ENCODE measurements at places on chromosomes 1 and 21.
A peak's percentile ranks its signal among the peaks of the same experiment; 100 is the strongest.

- DNase-seq: no peak
These were observed 28.3 kb downstream of the DEGS1 start for GRCh38 chr1:224211206-224211962.

DNA sequence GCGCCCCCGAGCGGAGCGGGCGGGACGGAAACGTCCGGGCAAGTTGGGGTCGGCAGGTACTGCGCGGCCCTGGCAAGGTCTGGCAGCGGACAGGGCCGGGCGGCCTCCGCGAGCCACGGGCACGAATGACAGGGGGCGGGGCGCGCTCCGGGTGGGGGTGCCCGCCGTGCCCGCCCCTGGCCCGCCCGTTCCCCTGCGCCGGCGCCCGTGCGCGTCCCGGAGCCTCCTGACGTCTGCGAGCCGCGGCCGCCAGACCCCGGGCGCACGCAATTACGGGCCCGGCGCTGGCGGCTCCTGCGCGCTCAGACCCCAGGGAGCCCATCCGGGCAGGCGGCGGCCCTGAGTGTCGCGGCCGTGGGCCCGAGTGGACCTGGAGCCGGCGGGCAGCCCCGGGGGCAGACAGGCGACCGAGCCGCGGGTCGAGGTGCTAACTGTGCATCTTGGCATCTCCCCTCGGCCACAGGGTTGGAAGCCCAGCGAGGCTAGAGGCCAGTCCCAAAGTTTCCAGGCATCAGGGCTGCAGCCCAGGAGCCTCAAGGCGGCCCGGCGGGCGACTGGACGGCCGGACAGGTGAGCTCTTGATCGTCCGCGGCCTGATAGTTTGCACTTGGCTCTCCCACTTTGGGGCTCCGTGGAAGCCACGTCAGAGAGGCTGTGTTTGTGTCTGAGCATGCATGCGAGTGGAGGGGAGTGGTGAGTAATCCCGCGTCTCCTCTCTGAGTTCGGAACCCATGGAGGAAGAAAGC is 918 bp downstream of the MIB2 start:
- DNase-seq: no peak

DNA sequence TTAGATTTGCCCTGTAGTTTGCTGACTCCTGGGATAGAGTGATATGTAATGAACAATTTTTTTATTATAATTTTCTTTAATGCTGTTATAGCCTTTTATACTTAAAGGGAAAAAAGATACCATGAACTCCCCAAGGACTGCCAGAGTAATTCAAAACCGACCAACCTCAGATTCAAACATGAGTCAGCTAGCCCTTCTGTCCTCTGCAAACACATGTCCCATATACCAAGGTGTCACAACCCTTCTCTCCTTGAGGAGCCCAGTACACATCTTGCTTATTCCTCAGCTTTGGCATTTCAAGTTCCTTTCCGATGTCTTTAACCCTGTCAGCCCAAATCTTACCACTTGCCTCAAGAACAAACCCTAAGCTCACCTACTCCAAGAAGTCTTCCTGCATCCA is 184.9 kb downstream of the KCNH1 start:
- no peak for DNase-seq

DNA sequence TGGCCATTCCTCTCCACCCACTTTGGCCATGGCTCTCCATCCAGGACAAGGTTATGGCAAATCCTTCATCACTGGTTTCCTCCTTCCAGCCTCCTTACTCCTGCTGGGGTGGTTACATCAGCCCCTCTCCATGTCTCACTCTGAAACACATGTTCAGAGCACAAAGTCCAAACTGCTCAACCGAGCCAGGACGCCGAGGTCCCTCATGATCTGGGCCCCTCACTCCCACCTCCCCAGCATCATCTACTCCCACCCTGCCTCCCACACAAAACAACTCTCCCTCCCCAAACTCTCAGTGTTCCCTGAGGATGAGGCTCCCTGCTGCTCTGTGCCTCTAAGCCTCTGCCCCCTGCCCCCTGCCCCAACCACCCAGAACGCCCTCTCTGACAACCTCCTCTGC is 33.3 kb upstream of the ZBTB40 start:
- DNase-seq: no peak

GRCh38 chr1:16167331-16168143 is 11.7 kb upstream of the EPHA2 start:
- peak; percentile 49 for DNase-seq

- no peak for DNase-seq
These were observed 208.6 kb downstream of the LHX8 start for GRCh38 chr1:75342786-75343185.

- no peak for DNase-seq
These were observed 29.7 kb downstream of the AJAP1 start for GRCh38 chr1:4684136-4684535.

- no peak for DNase-seq
These were observed 7.6 kb downstream of the TXNIP start for GRCh38 chr1:145988773-145989172.

DNA sequence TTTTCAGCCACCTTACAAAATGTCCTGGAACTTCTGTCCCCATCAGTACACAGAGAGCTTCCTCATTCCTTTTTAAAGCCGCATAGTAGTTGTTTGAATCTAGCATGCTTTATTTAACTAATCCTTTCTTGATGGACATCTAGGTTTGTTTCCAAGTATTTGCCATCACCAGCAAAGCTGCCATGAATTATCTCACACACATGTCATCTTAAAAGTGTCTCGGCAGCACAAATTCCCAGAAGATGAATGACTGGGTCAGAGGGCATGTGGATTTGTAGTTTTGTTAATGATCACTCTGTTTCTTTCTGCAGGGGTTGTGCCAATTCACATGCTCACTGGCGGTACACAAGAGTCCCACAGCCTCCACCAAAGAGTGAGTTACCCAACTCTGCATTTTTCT is 68.3 kb downstream of the CLIC6 start:
- no peak for DNase-seq

DNA sequence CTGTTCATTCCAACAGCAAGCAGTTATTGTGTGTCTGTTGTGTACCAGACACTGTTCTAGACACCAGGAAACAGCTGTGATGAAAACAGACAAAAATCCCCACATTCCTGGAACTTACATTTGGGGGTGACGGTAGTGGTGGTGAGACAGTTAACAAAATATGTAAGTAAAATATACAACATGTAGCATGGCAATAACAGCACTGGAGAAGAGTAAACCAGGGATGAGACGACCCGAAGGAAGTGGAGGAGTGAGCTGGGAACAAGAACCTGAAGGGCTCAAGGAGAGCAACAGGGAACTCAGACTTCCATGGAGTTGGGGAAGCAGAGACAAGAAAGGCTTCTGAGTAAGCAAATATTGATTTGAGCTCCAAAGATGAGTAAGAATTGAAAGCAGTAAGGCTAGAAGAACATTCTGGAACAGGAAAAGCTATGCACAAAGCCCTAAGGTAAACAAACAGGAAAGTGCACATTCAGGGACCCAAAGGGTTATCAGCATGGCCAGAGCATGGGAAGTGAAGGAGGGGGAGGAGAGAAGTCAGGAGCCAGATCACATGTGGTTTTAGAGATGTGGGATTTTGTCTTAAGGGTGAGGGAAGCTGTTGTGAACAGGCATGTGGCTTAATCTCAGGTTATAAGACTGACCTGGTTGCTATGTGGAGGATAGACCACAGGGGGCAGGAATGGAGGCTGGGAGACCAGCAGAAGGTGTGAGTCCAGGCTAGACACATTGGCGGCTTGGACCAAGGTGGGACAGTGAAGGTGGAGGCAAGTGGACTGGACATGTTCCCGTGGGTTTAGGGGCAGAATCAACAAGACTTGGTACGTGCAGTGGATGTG is 7.3 kb downstream of the CSF1 start:
- DNase-seq: no peak
